ENCODE measurements at places on chromosomes 12 and 14.

DNA sequence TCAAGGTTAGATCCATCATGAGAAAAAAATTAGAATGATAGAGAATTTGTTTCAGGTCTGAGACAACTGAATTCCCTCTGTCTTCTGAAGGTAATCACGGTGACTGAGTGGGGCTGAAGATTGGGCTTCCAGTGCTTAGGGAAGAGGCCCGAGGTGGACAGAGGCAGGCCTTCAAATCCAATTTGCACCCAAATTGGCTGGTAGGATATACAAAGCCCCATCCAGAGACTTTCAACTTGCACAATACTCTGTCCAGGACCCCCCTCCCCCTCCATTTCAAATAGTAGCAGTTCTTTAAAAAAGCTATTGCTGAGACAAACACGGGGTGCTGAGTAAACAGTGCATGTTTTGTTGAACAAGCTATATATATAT, 3.6 kb upstream of the FOXG1 start:
- no peak for DNase-seq

DNA sequence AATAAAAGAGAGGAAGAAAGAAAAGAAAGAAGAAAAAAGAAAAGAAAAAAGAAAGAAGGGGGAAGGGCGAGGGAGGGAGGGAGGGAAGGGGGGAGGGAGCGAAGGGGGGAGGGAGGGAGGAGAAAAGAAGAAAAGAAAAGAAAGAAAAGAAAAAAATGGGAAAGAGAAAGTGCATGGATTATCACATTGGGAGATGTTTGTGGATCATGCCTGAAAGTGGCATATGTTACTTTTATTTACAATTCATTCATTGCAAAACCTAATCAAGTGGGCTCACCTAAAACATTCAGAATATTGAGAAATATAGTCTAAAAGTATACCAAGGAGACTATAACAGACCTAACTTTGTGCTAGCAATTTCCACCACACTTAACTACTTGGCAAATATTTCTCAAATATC, 246.9 kb upstream of the SYT1 start:
- no peak for DNase-seq

- peak; percentile 89 for DNase-seq
Observed at GRCh38 chr14:24274101-24274543, 2.7 kb upstream of the RABGGTA start.

GRCh38 chr12:32437095-32437515, 37.7 kb downstream of the FGD4 start:
- no peak for DNase-seq

GRCh38 chr12:60201891-60202290, 606.1 kb downstream of the SLC16A7 start:
- no peak for DNase-seq

- DNase-seq = no peak
Observed at GRCh38 chr12:131487388-131488124, 223.3 kb upstream of the SFSWAP start.

All from HL-60 (cell line).